Kidney epithelial cell (primary cell): ENCODE measurements at places on chromosomes 6 and 20.

DNA sequence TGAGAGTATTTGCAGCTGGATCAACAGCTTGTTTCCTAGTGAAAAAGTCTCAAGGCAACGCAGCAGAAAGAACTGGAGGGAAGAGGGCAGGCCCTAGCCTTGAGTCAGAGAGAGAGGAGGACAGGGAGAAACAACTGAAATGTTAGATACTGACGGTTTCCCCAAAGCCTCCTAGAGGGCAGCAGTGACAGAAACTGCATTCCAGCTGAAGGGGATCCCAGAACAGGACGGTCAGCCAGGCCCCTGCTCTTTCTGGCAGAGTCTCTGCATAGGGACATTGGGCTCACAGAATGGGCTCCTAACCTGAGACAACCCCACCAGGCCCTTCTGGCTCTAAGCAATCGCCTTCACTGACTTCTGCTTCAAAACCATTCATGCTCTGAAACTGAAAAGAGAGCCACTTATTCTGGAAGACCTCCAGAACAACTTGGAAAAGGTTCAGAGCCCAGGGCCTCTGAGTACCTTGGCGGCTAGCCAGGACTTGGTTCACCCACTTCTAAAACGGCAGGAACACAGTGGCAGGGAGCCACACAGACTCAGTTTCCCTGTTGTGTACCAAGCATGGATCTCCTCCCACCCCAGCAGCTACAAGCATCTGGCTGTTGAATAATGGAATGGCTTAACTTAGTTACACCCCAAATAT, 72.9 kb downstream of the PSMB1 start:
- DNase-seq, result no peak

GRCh38 chr6:43749461-43749860, 20.6 kb upstream of the VEGFA start:
- no peak for DNase-seq

DNA sequence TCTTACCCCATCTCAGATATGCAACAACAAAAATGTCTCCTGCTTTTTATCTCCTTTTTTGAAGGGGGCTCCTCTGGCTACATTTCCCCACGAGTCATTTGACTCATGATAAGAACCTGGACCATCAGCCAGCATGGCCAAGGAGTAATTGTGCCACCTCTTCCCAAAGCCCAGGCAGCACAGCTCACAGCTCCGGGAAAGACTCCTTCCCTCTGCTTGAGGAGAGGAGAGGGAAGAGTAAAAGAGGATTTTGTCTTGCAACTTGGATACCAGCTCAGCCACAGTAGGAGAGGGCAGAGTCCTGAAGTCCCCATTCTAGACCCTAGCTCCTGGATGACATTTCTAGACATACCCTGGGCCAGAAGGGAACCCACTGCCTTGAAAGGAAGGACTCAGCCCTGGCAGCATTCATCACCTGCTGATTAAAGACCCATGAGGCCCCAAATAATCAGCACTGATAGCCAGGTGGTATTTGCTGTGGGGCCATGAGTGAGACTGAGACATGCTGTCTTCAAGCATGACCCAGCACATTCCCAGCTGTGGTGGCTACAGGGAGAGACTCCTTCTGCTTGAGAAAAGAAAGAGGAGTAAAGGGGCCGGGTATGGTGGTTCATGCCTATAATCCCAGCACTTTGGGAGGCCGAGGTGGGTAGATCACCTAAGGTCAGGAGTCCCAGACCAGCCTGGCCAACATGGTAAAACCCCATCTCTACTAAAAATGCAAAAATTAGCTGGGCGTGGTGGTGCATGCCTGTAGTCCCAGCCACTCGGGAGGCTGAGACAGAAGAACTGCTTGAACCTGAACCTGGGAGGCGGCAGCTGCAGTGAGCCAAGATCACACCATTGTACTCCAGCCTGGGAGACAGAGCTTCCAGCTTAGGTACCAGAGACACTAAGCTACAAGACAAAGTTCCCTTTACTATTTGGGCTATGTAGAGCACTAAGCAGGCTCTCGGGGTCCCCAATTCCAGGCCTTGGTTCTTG, 28.1 kb downstream of the NCOA6 start:
- no peak for DNase-seq

DNA sequence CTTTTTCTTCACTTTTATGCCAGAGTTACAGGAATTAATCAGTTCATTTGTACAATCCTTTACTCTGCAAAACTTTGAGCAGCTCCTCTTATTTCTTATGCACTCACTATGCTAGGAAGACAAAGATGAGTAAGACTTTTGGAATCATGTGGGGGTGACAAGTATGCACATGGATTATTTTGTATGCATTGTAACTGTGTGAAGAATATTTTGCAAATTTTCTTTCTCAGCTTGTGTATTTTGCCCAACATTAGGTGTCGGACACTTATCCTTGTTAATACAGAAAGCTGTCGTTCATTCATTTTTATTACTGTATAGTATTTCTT, 88.6 kb downstream of the PPP1R14C start:
- DNase-seq, result no peak

DNA sequence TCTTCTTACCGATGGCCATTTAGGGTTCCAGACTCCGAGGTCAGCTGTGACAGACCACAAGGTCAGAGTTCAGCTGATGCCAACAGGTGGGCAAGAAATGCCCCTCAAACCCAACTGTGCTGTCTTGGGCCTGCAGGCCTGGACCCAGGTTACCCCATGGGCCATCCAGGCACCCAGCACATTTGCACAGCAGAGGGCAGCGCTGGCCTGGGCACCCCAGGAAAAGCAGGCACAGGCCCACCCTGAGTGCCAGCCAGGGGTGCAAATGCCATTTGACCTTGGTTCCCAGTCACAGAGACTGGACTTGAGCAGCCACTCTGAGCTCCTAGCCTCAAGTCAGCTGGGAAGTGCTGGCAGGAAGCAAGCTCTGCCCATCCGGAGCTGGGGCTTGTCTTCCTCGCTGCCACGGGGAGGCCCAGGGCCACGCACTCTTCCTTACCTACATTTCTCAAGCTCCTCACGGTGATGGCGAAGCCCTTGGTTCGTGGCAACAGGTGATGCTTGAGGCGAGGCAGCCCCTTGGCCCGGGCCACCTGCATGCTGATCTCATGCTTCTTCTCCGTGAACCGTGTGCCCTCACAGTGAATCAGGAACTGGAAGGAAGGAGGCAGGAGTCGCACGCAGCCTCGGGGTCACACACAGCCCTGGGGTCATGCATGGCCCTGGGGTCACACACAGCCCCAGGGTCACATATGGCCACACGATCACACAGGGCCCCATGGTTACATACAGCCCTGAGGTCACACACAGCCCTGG, 120.8 kb downstream of the AGPAT4 start:
- DNase-seq, result no peak

GRCh38 chr6:64225503-64225902, 589.9 kb downstream of the PHF3 start:
- DNase-seq, result no peak
